CD4-positive, alpha-beta memory T cell (primary cell): ENCODE measurements at places on chromosomes 11 and 22.

GRCh38 chr11:35531246-35531645, 5.8 kb upstream of the PAMR1 start:
- no peak for DNase-seq

DNA sequence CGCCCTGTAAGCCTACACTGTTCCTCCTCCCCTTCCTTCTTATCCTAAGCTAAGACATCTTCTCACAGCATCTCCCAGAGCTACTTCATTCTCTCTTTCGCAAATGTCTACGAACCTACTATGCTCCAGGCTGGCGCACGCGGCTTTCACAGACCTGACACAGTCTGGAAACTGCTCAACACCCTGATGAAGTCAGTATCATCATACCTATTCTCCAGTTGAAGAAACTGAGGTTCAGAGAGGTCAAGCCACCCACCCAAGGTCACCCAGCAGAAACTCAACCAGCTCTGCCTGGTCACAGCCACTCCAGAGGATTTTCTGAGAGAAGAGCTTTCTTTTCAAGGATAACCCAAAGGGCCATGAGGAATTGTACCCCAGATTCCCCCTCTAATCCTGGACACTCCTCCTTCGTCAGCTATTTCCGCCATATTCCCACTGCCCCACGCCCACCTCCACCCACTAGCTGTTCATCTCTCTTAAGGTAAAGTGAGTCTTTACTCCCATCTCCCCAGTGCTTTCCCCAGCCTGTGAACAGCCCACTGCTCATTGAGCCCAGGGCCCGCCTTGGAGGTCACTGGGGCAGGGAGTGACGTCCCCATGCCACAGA, 1.8 kb downstream of the KCNJ4 start:
- DNase-seq, result no peak

DNA sequence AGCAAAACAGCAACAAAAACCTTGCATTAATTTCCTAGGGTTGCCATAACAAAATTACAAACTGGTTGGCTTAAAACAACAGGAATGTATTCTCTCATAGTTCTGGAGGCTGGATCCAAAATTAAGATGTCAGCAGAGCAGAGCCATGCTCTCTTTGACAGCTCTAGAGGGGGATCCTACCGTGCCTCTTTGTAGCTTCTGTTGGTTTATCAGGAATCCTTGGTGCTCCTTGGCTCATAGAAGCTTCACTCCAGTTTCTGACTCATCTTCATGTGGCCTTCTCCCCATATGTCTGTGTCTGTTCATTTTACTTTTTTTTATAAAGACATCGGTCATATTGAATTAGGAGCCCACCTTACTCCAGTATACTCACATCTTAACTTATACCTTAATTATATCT, 90.5 kb upstream of the POU2AF2 start:
- no peak for DNase-seq

DNA sequence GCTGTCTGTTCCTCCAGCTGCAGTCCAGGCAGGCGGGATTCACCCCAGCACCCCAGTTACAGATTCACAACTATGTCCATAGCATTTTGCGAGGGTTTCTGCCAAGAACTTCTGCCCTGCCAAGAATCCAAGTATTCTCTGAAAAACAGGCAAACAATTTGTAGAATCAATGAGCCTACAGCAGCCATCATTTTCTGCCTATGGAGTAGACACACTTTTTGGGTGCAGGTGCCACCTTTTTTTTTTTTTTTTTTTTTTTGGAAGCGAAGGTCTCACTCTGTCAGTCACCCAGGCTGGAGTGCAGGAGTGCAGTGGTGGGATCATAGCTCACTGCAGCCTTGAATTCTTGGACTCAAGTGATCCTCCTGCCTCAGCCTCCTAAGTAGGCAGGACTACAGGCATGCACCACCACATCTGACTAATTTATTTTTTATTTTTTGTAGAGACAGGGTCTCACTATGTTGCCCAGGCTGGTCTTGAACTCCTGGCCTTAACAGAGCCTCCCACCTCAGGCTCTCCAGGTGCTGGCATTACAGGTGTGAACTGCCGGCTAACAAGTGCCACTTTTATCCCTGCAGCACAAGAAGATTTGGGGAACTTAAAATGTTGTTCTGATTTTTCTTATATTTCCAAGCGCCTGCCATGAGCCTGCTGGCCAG, 195.1 kb downstream of the SNX19 start:
- no peak for DNase-seq

- no peak for DNase-seq
Observed at GRCh38 chr11:86089659-86090058, 20.8 kb upstream of the PICALM start.

DNA sequence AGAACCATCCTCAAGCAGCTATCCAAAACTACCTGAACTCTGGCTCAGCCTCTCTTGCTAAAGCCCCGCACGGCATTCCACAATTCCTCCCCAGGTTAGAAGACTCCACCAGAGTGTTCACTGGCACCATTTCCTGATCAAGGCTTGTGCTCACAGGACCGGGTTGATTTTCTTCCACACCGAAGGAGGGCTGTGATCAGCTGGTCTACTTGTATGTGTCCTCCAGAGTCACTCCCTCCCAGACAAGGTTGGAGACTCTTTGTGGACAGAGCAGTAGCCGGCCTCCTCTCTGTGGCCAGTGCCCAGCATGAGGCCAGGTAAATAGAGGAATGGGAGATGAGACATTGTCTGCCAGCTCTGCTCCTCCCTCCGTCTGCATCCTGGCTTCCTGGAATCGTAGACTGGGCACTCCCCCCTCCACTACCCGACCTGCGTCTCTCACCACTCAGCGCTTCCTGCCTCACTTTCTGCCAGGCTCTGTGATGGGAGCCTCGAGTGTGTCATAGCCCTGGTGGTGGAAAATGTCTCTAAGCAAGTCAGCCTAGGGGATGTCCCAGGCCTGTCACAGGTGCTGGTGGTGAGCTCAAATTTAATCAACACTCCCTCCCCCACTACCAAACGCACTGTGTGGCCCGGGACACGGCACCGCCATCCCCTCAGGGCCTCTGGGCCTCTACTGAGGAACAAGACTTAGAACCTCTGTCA, 12.5 kb upstream of the TMPRSS6 start:
- peak; percentile 95 for DNase-seq

GRCh38 chr11:27909386-27909785, 198.6 kb downstream of the KIF18A start:
- DNase-seq, result no peak

- DNase-seq, result no peak
Observed at GRCh38 chr11:442611-443081, 835 bp upstream of the ANO9 start.

DNA sequence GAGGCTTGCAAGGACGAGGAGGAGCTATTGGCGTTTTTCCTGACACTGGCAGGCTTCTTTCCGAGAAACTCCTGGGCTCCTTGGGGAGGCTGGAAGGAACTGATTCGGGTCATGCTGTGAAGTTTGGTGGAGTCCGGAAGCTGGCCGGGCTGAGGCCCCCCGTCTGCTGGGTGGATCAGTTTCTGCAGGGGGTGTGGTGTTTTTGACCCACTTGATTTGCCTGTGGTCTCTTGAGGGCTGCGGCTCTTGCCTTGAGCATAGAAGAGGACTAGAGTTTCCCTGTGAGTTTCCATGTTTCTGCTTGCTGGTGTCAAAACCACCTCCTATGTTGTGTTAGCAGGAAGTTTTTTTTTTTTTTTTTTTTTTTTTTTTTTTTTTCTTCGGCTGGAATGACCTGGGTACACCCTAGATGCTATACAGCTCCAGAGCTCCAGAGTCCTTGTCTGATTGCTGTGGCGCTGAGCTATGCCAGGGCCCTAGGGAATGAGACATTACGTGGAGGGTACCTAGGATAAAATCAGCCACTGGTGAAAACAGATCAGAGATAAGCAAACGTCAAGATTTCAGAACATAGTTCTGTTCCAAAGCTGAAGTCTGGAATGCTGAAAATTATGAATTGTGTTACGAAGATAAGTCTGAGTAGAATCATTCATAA, 728 bp downstream of the TBC1D22A start:
- DNase-seq, result peak; percentile 57

DNA sequence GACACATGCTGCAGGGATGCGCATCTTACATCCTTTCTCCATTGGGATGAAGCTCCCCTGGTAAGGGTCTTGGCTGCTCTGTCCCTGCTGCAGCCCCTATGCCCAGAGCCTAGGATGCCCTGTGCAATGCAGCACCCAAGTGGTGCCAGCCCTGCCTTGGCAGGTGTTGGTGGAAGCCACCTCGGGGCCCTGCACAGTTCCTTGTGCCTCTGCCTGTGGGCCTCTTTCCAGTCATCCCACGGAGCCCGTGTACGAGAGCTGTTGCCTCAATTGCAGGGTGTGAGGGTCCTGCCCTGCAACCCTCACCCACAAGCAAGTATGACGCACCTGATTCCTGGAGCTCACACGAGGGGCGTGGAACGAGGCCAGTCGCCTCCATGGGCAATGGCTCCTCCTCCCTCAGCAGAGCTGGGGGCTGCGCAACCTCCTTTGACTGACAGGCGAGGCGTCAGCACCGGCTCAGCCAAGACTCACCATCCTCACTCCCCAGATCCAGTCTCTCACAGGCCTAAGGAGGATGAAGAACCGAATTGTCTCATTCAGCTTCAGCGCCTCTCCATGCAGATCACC, 719.6 kb downstream of the BRD1 start:
- no peak for DNase-seq

- DNase-seq, result no peak
Observed at GRCh38 chr11:38005597-38005996, 1407.6 kb upstream of the RAG2 start.

GRCh38 chr11:115541518-115541917, 37.3 kb upstream of the CADM1 start:
- DNase-seq, result no peak

DNA sequence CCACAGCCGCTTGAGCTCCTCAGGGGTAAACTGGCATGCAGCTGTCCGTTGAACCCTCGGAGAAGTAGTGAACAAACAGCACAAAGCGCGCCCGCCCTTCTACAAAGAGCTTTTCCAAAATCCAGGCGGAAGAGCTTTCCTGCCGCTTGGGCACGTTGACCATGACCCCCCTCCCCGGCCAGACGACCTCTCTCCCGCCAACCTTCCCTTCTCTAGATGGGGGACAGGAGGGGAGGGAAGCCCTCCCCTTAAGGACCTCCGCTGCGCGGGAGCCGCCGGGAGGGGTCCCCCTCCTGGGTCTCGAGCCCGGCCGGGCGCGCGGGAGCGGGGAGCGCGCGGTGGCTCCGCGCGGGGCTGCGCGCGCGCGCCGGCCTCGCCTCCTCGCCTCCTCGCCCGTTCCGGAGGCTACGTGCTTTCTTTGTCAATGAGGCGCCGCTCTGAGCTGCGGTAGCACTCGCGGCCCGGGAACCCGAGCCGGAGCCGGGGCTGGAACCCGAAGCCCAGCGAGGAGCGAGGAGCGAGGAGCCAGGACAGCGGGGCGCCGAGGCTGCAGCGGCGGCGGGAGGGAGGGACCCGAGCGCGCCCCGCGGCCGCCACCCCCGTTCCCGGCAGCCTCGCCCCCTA, 118.6 kb downstream of the HIPK3 start:
- DNase-seq, result no peak

DNA sequence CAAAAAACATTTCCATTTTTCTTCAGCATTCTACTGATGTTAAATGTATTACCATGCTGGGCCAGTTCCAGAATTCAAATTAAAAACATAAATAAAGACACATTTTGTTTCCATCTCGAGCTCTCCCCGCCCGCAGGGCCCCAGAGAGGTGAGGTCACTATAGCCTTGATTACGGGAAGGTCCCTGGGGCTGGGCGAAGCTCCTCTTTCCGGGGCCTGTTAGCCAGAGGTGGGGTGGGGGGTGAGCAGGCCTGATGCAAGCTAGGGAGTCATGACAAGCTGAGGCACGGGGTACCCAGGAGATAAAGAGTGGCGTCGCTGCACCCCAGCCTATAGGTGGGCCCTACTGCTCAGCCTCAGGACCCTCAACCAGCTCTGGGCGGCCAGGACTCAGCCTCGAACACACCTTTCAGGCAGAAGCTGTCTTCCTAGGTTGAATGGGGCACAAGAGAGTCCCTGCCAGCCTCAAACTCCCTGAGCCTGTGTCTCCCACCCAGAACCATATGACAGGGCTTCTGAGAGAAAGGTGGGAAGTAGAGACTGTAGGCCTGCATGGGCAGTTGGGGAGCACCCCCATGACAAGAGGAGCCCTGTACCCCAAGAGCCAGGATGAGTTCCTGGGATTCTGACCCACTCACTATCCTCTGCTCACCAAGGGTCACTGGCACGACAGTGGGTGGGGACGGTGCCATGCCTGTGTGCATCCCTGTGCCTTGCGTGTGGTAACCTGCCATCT, 34.8 kb downstream of the KCNQ1OT1 start:
- DNase-seq, result no peak

- DNase-seq, result no peak
Observed at GRCh38 chr11:20544603-20545237, 54.7 kb upstream of the SLC6A5 start.

- no peak for DNase-seq
Observed at GRCh38 chr22:46769191-46769675, 6.8 kb downstream of the TBC1D22A start.

DNA sequence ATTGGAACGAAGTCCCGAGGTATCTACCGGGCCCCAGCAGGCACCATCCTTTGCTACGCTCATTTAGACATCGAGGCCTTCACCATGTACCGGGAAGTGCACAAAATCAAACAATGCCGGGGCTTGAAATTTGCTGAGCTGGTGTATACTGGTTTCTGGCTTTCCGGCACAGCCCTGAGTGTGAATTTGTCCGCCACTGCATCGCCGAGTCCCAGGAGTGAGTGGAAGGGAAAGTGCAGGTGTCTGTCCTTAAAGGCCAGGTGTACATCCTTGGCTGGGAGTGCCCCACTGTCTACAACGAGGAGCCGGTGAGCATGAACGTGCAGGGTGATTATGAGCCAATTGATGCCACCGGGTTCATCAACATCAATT, 158.8 kb upstream of the GUCY1A2 start:
- no peak for DNase-seq

GRCh38 chr22:31313366-31314147, 21.3 kb upstream of the PIK3IP1 start:
- peak; percentile 63 for DNase-seq

- DNase-seq, result no peak
Observed at GRCh38 chr11:35563484-35564244, 38.2 kb upstream of the PAMR1 start.

- DNase-seq, result no peak
Observed at GRCh38 chr11:78210000-78210608, 21.4 kb downstream of the USP35 start.

DNA sequence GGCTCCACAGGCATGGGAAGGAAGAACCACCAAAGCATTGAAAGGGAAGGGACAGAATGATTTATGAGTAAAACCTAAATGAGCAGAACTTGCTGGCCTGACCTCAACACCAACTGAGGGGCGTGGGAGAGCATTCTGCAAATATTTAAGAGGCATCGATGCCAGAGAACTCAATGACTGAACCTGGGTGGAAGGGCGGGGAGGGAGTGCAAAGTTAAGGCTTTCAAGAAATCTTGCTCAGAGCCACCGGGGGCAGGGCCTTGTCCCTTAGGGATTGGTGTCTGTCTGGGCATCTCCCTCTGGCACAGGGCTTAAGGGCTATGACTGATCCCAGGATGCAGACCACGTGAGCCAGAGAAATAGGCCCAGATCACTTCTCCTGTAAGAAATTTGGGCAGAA, 137.1 kb downstream of the ADAMTS15 start:
- DNase-seq, result no peak

DNA sequence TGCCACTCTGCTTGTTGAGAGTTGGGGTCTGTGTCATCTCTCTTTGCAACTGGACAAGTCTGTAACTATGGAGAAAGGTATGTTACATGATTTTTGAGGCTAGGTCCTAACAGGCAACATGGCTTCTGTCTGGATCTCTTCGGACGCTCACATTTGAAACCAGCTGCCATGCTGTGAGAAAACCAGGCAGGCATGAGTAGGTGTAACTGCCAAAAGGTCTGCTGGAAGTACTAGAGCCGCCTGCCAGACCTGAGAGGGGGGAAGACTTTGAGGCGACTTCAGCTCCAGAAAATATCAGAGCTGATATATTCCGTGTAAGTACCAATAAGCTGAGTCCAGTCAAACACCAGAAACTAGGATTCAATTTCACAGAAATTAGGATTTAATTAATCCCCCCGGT, 579.5 kb downstream of the LRRC4C start:
- no peak for DNase-seq
